Right kidney (tissue), 9 donors: ENCODE measurements at places on chromosomes 1 and 21.

DNA sequence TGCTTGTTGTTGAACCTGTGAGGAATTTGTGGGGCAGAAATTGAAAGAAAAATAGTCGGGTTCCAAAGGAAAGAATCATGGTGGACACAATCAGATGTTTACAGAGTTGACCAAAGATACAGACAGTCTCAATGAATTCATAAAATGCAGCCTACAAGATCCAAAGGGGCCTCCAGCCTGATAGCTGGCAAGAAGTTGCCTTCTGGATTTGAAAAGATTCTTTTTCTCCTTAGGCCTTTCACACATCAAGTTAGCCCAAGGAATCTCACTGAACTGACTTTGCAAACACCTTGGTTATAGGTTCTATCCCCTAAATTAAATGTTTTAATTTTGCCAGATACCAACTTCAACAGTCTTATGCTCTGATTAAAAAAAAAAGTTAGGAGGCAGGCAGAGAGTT is 21.5 kb downstream of the SLAMF1 start:
- DNase-seq: no peak

DNA sequence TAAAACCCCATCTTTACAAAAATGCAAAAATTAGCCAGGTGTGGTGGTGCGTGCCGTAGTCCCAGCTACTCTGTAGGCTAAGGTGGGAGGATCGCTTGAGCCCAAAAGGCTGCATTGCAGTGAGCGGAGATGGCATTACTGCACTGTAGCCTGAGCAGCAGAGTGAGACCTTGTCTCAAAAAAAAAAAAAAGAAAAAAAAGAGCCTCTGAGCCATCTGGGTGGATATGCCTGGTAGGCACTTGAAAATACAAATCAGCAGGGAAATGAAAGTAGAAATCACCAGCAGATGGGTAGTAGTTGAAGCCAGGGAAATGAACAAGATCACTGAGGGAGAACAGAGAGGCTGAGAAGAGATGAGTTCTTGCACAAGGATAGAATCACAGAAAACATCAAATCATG is 131.0 kb upstream of the HMCN1 start:
- DNase-seq: no peak

DNA sequence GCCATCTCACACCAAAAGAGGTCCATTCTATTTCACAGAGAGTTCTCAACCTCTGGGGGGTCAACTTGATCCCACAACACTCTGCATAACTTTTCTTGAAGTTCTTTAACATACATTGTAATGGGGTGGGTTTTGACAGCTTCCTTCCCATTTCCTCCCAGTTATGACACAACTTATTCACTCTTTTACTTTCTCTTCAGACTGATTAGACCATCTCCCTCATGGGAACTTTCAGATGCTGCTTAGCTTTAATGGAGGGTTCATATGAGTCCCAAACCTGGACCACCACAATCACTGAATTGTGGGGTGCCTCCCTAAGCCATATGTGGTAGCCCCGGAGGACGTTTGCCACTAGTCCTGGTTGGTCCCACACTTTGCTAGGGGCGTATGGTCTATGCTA is 28.3 kb upstream of the KCNJ15 start:
- no peak for DNase-seq

GRCh38 chr1:60573726-60574409 is 500.3 kb upstream of the C1orf87 start:
- no peak for DNase-seq

- DNase-seq: no peak
Observed at GRCh38 chr21:42112238-42112637, 41.1 kb downstream of the UMODL1 start.

- DNase-seq: no peak
Observed at GRCh38 chr1:154414606-154415005, 9.5 kb downstream of the IL6R start.

GRCh38 chr1:241775021-241775420 is 73.0 kb upstream of the EXO1 start:
- DNase-seq: no peak

DNA sequence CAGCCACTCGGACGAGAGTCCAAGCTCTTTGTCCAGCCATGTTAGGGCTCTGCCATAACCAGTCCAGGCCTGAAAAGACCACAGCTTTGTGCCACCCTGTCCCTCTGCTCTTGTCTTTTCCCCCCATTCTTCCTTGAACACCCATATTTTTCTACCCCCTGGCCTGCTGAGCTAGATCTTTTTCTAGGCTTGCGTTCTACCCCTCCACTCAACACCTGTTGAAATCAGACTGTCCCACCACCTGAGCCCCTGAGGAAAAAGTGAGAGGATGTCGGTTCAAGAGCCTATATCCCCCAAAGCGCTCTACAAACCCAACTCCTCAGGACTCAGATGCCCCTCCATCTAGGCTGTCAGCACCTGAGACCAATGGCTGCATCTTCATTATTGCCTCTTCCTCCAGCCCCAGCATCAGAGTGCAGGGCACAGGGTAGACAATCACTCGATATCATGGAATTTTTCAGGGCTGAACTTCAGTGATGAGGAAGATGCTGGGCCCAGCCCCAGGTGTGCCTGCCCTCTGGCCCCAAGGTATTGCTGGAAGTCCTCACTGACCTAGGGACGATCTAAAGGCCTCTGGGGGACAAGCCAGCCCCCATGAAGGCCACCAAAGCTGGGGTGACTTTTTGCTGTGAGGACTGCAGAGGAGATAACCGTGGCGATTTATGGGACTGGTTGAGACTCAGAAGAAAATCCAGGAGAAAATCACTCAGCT is 75.3 kb downstream of the CD247 start:
- DNase-seq: no peak

- no peak for DNase-seq
Observed at GRCh38 chr1:168362991-168363390, 82.3 kb downstream of the TBX19 start.

DNA sequence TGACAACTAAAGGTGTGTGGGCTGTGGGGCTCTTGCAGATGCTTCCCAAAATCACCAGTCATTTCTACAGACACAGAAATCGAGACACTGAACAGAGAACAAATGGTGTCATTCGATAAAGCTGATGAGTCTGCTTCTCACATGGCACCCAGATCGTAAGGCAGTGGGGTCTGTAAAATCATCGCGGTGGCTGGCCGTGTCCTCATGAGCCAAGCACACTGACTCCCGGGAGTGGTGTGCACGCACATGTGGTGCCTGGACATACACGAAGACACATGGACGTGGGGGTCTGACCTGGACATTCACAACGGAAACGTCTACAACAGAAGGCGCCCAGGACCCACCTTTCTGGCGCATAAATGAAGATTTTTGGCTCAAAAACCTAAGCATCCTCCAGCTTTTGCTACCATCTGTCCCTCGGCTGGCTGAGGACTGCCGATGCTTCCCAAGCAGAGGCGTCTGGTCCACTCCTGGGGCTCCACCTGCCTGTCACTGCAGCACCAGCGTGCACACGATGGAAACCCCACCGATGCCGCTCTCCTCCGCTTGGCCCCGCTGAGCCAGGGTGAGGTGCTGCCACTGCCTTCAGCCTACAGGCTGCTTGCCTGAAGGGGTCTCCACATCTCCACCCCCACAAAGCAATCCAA is 6.8 kb downstream of the SMIM1 start:
- no peak for DNase-seq

DNA sequence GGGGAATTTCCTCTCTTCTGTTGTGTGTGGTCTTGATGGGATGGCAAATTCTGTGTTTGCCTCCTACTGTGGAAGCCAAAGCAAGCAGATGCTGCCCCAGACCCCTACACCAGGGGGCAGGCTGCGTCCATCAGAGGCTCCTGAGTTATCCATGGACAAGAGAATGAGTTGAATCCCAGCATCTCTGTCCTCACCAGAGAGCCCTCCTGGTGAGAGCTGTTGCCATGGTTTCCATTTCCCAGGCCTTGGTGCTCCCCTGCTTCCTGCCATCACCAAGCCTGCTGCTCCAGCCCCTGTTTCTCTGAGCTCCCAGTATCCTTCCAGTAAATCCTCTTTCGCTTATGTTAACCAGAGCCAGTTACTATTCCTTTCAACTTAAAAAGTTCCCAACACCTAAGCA is 20.4 kb upstream of the GNG12 start:
- DNase-seq: no peak

DNA sequence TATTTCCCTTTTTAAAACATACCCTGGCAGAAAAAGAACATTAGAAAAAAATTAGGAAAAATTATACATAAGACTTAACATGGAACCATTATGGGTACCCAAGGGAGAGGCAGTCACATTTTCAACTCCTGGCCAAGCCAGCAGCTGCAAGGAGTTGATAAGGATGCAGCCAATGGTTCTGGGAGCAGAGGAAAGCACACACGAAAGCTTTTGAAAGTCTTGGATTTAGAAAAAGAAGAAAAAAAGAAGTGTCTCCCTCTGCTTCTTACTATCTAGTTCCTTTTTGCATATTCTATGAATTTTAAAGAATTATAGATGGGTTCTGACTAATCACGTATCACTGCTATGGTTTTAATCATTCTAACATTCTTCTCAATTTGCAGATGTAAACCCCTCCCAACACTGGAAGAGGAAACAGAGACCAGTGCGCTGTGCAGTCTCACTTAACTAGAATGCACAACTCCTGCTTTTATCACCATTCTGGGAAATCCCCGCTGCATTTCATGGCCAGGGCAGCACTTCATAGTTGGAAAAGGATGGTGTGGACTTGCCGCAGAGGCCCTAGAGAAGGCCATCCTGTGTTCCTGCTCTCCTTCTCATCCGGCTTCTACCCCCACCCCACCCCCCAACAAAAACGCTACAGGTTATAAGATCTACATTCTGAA is 2.7 kb upstream of the CD58 start:
- no peak for DNase-seq
